ENCODE measurements at places on chromosomes 3 and 15.

- no peak for DNase-seq
Measured at GRCh38 chr3:13279532-13279910, 140.6 kb downstream of the NUP210 start.

DNA sequence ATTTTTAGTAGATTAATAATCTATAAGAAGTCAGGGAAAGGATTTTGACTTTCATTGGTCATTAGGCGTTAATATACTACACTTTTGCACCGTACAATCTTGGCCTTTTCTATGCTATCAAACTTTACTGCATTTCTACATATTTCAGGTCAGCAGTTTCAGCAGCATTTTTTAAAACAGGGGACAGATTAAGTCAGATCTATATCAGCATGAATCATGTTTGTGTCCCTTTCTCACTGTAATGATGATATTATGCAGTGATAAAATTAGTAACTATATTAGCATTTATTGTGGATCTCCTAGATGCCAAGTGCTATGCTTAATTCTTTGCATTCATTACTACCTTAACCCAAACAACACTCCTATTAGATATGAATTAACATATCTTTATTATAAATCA is 20.3 kb upstream of the AADAC start:
- no peak for DNase-seq

- no peak for DNase-seq
Measured at GRCh38 chr3:118059096-118059495, 975.5 kb downstream of the IGSF11 start.

GRCh38 chr3:190173426-190173825 is 52.7 kb upstream of the P3H2 start:
- DNase-seq: no peak

GRCh38 chr3:165532851-165533250 is 304.4 kb downstream of the BCHE start:
- DNase-seq: peak; percentile 29

DNA sequence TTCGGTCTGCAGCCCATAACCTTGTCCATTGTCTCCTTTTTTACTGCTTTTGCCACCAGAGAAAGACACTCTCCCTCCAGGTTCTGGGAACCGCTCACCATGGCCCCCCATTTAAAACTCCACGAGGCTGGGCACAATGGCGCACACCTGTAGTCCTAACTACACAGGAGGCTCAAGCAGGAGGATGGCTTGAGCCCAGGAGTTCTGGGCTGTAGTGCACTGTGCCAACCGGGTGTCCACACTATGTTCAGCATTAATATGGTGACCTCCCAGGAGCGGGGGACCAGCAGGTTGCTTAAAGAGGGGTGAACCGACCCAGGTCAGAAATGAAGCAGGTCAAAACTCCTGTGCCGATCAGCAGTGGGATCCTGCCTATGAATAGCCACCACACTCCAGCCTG is 28.0 kb upstream of the IDH2 start:
- DNase-seq: no peak

- no peak for DNase-seq
Measured at GRCh38 chr15:98727115-98728040, 79.0 kb downstream of the IGF1R start.

DNA sequence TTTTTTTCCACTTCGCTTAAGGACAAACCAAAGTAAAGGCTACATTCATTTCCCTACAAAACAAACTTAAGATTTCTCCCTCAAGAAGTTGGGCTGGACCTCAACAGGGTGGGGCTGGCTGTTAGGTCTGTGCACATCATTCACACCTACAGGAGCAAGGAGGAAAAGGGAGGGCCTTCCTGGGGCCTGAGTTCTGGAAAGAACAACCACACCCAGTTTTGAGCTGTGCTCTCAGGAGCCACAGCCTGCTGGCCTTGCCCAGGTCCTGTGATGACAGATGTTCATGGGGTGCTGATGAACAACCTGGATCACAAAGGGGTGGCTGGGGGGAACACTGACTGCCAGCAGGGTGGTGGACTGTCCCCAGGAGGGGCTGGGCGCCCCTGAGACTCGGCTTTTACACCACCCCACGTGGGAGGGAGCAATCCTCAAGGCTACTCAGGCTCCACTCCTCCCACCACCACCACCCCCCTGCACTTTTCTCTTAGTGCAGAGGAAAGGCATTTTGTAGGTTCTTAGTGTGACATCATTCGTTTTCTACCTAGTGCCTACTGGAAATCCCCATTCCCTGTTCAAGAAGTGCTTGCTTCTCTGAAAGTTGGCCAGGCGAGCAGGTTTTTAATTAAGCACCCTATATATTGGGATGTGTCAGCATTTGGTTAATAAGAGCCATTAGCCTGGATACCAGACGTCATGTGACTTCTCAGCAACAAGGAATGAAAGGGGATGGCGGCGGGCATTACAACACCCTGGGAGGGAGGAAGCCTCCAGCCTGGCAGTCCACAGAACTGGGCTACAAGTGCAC is 35.7 kb downstream of the CCNB2 start:
- DNase-seq: no peak

DNA sequence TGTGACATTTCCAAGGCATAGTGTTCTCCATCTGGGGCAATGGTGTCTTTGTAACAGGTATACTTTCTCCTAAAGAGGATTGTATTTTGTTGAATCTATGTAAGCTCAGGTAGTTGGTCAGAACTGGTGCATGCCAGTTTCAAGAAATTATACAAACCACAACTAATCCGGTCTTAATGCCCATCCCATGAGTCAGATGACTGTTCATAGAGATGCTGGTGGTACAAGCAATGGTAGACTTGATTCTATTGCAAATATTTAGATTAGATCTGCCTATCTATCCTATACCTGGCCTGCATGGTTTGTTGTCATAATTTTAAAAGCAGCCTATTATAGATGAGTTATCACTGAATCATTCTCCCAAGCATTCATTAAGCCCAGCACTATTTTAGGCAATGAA is 43.5 kb downstream of the ATP13A5 start:
- DNase-seq: no peak

GRCh38 chr15:73704869-73705645 is 20.9 kb downstream of the CD276 start:
- DNase-seq: peak; percentile 33

DNA sequence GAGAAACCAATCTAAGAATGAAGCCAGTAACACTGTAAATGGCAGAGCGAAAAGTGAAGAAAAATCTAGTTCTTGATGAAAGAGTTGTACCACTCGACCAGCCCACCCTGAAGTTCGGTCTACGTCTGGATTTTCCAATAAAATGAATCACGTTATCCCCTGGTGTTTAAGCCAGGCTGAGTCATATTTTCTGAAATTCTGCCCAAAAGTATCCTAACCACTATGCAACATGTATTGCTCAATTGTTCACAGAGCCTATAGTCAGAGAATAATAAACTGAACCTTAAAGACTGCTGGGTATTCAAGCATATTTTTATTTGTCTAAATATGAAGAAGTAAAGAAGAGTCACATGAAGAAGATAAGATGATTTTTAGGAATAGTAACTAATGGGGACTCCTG is 245.7 kb downstream of the FGF12 start:
- no peak for DNase-seq

DNA sequence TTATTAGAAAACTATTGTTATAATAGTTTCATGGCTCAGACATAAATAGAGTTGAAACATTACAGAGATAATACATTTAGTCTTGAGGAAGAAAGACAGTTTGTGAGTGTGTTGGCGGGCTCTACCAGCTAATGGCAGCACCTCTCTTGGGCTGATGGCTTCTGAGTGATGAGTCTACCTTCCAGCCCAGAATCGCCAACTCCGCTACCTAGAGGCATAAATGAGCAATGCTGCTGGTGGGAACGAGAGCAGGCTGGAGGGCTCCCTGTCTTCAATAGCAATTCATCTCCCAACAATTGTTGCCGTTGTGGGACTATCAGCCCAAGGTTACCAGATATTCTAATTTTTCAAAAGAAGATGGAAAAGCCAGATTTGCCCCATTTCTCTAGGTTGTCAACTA is 388.7 kb downstream of the FOXP1 start:
- DNase-seq: no peak

DNA sequence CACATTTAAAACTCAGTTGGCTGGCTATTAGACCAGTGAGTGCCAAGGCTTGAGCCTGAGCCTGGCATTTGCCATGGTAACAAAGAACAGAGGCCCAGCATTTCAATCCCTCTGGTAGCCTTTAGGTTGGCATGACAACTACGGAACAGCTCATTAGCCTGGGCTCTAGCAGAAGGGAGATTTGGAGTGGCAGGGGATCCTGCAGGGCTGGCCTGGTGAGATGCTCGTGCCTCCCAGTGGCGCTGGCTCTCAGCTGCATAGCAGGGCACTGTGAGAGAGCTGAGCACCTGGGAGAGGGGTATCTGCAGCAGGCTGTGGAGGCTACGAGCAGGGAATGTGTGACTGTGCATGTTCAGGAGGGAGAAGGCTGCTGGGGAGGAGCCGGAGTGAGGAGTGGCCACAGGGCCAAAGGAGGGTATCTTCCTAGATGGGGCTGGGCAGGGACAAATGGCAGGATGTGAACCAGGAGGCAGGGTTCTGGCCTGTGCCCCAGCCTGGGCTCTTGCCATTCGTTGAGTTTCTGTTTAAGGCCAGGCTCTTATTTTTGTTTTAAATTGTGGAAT is 5.6 kb upstream of the ABTB1 start:
- DNase-seq: no peak

- DNase-seq: no peak
Measured at GRCh38 chr3:177194299-177194698, 3.0 kb downstream of the TBL1XR1 start.

DNA sequence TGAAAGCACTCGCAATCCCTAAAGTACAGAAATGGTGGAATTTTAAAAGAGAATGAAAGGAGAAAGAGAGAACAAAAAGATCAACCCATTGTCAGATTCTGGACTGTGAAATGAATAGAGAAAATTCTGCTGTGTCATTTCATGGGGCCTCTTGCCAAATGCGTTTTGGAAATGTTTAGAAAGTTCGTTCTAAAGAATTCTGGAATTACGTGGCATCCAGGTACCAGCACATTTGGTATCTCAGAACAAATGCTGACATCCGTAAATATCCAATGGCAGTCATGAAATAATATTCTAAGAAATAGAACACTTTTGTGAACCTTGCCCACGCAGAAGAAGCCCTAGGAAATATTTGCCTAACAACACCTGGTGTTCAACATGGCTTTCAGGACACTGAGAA is 219.2 kb downstream of the P3H2 start:
- no peak for DNase-seq

- no peak for DNase-seq
Measured at GRCh38 chr15:44366971-44367370, 60.5 kb upstream of the CTDSPL2 start.

GRCh38 chr3:45915518-45916231 is 27.6 kb upstream of the CXCR6 start:
- no peak for DNase-seq

- DNase-seq: no peak
Measured at GRCh38 chr3:187618722-187619121, 51.5 kb downstream of the SST start.

DNA sequence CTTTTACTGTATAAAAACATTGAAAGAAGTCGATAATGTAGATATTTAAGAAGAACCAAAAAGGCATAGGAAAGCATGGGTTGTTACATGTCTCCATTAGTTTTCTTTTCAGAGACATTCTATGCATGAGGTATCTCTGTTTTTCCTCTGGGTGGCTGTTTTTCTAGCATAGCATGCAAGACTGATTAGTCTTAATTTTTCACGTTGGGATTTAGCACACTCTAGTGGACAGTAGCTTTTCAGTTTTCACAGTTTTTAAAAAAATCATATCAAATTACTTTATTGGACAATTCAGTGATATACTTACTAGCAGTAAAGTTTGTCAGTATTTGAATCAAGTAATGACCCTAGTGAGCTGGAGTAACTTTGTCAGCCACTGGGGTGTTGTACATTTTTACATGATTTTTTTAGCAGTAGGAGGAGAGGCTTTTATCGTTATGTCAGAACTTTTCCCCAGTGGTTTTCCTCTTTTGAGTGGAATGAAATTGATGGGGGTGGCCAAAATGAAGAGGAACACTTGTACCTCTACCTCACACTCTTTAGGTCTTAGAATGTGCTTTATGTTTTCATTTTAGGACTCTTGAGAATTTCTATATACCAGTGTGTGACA is 57.2 kb downstream of the SEC22A start:
- peak; percentile 80 for DNase-seq

DNA sequence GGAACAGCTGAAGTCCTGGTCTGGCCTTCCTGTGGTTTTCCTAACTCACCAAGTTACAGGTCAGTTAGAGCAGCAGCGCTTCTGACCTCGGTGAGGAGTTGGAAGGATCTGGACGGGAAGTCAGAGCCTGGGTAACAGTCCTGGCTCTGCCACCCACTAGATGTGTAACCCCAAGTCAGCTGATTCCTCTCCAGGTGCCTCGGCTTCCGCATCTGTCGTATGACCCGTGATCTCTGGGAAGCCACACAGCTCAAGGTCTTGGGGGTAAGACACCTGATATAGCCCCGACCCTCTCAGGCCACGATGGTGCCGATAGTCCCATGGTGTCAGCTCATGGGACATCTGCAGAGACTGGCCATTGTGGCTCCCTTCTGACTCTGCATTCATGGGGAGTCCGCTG is 8.3 kb upstream of the PIGZ start:
- DNase-seq: no peak

DNA sequence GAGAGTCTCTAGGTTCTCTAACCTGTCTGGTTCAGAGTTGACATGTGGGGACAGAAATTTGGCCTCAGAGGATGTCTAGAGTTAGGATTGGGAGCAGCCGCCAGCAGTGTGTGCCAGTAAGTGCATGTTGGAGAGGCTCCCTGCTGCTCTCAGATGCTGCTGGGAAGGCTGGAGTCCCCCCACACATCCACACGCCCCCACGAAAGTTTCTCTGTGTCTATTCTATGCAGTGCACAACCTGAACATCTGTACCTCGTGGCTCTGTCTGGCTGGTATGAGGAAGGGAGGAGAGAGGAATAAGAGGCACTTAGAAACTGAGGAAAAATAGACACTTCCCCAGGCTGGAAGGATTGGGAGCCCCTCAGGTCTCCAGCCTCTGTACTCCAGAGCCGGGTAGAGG is 131.8 kb downstream of the RAB11A start:
- no peak for DNase-seq

- peak; percentile 94 for DNase-seq
Measured at GRCh38 chr15:22944651-22945050, 35.5 kb downstream of the CYFIP1 start.

- no peak for DNase-seq
Measured at GRCh38 chr3:71064291-71064955, 519.1 kb downstream of the FOXP1 start.

GRCh38 chr15:45099549-45100165 is 14.3 kb downstream of the DUOX2 start:
- DNase-seq: no peak

- DNase-seq: no peak
Measured at GRCh38 chr3:58422756-58423325, 10.8 kb downstream of the PDHB start.

All from COR-L47 (cell line).